ENCODE measurements at places on chromosomes 11 and 22.

DNA sequence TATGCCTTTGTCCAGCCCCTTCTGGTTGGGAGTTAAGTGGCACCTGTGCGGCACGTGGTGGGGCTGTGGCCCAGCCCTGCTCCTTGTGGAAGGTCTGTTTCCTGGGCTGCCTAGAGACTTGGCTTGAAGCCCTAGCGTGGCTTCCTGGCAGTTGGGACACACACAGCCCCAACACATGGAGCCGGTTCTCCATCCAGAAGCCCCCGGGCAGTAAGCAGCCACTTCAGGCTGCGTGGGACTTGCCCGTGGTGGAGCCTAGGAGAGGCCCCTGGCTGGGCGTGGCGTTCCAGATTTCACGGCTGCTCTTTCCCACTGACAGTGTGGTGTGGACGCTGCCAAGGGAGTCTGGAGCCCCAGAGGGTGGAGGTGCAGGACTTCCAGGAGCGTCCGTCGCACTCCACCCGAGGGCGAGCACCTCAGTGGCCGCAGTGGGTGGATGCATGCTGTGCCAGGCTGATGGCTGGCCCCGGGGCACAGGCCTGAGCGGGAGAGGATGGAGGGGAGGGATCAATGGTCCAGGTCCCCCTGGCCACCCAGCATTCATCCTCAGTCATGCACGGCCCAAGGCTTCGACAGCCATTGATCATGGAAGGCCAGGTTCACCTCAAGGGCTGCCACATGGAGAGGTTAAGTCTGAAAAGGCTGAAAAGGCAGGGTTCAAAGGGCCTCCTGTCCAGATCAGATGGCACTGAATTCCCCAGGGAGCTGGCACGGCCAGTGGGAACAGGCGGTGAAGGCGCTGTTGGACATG, 9.3 kb downstream of the CCND1 start:
- DNase-seq, result no peak

- DNase-seq, result no peak
Measured at GRCh38 chr22:36239150-36239400, 252 bp downstream of the APOL2 start.

DNA sequence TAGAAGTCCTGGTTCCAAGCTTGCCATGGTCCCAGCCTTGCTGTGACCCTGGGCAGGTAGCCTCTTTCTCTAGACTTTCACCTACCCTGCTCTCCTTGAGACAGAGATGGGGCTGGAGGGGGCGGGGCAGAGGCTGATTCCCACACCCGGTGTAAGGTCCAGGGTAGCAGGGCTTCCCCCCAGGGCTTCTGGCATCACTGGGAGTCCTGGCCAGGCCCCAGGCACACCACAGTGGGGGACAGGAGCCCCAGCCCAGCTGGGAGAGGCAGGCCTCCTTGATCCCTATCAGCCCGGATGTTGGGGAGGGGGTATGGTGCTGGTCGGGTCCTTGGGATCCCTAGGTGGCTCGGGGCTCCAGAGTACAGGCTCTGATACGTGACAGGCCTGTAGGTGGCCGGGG, 1.7 kb upstream of the NUDT8 start:
- DNase-seq, result no peak

DNA sequence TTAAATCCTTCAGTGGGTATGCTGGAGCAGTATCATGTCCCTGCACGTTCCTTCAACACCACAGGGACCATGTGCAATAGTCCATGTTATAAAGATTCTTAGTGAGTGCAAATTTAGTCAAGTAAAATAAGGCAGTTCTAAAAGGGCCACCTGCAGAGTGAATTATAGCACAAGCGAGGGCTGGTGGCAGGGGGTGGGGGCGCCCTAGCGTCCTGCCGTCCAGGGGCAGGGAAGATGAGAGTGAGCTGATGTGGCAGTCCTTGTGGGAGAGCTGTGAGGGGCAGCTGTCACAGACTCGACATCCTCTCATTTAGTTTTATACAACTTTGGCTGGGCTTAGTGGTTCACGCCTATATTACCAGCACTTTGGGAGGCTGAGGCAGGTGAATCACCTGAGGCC, 29.1 kb downstream of the FAM118A start:
- DNase-seq, result no peak

- DNase-seq, result no peak
Measured at GRCh38 chr11:77149716-77150392, 21.8 kb downstream of the MYO7A start.
